ENCODE measurements at places on chromosomes 2 and 18.

GRCh38 chr2:216565956-216566355 lies 67.3 kb upstream of the IGFBP2 start:
- DNase-seq: no peak

- DNase-seq: no peak
Measured at GRCh38 chr18:55405893-55406406, 182.0 kb downstream of the TCF4 start.

GRCh38 chr2:240810199-240810598 lies 9.8 kb downstream of the KIF1A start:
- no peak for DNase-seq

DNA sequence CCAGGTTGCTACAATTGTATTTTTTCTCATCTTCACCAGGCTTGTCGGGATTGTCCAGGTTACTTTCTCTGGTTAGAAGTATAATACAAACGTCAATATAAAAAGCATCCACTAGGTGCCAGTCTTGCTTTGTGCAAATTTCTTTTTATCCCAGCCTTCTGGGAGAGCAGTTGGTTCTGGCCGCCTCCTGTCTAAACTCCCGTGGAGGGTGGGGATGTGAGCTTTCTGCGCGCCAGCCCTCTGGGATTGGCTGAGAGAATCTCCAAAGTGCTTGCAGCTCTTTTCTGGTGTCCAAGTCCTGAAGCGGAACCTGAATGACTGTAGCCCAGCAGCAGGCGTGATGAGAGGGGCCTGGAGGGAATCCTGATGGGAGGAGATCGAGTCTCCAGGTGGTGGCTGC lies 22.4 kb upstream of the TOGARAM2 start:
- DNase-seq: no peak

- DNase-seq: no peak
Measured at GRCh38 chr2:28422908-28423741, 30.5 kb downstream of the FOSL2 start.

GRCh38 chr2:30505500-30506180 lies 58.6 kb downstream of the LCLAT1 start:
- no peak for DNase-seq

GRCh38 chr18:61637905-61638595 lies 254.8 kb downstream of the RNF152 start:
- no peak for DNase-seq

- no peak for DNase-seq
Measured at GRCh38 chr2:134391751-134392160, 137.9 kb downstream of the MGAT5 start.

DNA sequence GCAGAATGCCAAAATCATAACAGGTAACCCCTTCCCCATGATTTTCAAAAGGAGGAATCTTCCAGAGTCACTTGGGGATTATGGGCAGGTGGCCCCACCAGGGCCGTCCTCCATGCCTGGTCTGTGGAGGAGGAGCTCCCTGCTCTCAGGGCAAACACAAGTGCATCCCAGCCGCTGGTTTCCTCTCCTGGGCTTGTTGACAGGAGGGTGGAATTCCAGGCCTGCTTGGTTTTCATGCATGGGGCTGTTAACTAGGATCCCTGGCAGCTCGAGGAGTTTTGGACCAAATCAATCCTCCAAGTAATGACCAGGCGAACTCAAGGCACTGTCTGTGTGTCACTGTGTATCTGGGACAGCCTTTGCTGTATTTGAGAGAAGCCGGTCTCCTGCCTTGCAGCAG lies 45.3 kb downstream of the FOSL2 start:
- DNase-seq: no peak

GRCh38 chr2:239819974-239820555 lies 205.1 kb downstream of the NDUFA10 start:
- DNase-seq: no peak

- DNase-seq: no peak
Measured at GRCh38 chr2:139925903-139926302, 1145.7 kb upstream of the NXPH2 start.

GRCh38 chr2:892892-893291 lies 57.8 kb upstream of the SNTG2 start:
- no peak for DNase-seq

- no peak for DNase-seq
Measured at GRCh38 chr2:110788976-110789375, 56.6 kb downstream of the ACOXL start.

- no peak for DNase-seq
Measured at GRCh38 chr2:143117225-143117624, 12.0 kb upstream of the ARHGAP15 start.

Measured in activated effector memory CD4-positive, alpha-beta T cell treated with Interleukin-2 at 50 U/mL for 16 hours (primary cell).